ENCODE measurements at places on chromosomes 11 and 22. TPM values are rescaled to one million over a fixed set of nuclear protein-coding genes. Genes with fewer than 3 reads are reported as not detected.

DNA sequence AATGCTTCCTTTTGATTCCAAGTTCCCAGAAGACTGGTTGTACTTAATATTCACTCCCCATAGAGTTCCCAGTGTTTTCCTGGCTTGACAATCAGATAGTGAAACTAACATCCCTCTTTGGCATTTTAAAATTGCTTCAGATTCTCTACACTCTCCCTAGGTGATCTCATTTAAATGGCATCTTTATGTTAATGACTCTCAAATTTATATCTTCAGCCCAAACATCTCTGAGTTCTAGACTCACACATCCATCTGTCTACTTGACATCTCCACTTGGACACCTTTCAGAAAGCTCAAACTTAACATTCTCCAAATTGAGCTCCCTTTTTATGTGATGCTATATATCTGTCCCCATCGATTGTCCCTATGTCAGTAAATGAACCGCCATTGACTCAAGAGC lies 232.0 kb downstream of the NTM start:
- DNase-seq, result no peak

GRCh38 chr11:90133560-90134477 lies 644 bp upstream of the NAALAD2 start:
- no peak for DNase-seq

Gene GTSE1
- total RNA-seq, result 0.94 TPM

Gene CHADL
- total RNA-seq, result 14.4 TPM

Gene C22orf23
- total RNA-seq, result not detected

Gene FOXRED2
- total RNA-seq, result 5.1 TPM

Gene OR51B5
- total RNA-seq, result not detected

Data from left cardiac atrium (tissue), 4 donors.